Islet precursor cell (in vitro differentiated cells): ENCODE measurements at places on chromosomes 7 and 10.
A peak's percentile ranks its signal among the peaks of the same experiment; 100 is the strongest.

DNA sequence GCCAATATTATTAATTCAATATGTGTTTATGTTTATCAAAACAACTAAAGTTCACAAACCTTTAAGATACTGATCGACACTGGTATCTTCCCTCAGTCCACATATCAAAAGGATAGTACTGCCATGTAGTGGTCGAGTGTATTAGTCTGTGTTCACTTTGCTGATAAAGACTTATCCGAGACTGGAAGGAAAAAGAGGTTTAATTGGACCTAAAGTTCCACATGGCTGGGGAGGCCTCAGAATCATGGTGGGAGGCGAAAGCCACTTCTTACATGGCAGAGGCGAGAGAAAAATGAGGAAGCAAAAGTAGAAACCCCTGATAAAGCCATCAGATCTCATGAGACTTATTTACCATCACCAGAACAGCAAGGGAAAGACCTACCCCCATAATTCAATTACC, 325.4 kb upstream of the PHF14 start:
- no peak for DNase-seq

DNA sequence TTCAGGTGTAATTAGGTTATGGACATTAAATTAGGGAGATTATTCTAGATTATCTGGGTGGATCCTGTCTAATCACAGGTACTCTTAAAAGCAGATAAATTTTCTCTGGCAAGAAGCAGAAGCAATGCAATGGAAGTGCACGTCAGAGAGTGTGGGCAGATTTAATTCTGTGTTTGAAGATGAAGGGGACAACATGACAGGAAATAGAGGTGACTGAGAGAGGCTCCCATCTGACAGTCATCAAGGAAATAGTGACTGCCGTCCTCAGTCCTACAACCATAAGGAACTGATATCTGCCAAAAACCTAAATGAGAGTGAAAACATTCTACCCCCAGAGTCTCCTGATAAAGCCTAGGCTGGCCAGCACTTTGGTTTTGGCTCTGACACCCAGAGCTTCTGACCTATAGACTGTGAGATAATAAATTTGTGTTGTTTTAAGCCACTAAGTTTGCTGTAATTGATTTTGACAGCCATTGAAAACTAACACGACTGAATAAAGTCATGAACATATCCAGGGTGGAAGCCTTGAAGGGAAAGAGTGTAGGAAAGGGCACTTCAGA, 30.5 kb upstream of the DDX50 start:
- no peak for DNase-seq

DNA sequence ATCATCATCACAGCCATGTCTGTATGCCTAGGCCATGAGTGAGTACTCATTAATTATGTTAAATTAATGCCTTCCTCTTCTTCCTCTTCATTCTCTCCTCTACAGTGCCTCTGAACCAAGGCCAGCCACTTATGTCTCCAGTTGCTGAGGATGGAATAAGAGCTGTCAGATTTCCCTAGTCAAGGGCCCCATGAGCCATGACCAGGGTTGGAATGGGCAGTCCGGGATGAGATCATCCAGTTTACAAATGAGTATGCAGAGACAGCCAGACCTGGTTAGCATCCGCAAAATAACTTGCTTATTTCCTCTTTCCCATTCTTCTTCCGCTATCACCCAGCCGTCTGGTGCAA, 342.7 kb downstream of the GRID1 start:
- DNase-seq, result no peak

- DNase-seq, result no peak
These were observed 102.3 kb upstream of the ARHGAP21 start for GRCh38 chr10:24826009-24826408.

- no peak for DNase-seq
These were observed 591.5 kb downstream of the AUTS2 start for GRCh38 chr7:70189776-70190175.

GRCh38 chr7:158272509-158273137, 315.0 kb downstream of the PTPRN2 start:
- DNase-seq, result no peak

GRCh38 chr7:74230446-74231231, 20.8 kb downstream of the LAT2 start:
- no peak for DNase-seq

- no peak for DNase-seq
These were observed 393.6 kb downstream of the CNTNAP2 start for GRCh38 chr7:146510088-146510680.

GRCh38 chr7:152363798-152364197, 72.0 kb downstream of the KMT2C start:
- no peak for DNase-seq

DNA sequence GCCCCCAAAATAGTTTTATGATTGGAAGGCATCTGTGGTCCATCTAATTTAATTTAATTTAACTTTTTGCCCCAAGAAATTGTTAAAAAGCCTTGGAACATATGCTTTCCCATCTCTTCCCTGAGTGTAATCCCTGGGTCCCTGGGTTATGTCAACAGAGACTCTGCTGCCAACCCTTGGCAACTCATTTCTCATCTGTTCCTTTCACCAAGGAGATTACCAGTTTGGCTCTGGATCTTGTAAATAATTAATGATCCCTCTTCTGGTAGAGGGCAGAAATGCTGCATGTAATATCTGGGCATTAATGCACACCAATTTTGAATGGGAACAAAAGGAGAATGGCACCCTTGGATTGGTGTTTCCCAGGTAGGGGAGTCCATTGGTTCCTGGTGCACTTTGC, 514.2 kb downstream of the CCSER2 start:
- DNase-seq, result no peak

DNA sequence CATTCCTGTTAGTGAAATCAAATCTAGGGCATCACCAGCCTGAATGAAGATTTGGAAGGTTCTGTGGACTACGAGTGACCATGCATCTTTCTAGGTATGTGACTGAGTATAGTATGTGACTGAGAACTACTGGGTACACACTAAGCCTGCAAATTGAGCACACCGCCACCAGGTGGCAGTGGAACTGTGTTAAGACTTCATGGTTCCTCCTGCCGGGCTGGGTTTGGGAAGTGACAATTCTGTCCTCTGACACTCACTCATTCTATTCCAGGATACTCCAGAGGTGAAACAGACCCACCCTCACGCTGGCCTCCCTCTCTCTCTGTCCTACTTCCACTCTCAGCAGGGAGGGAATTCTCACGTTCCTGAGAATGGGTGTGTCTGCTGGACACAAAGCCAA, 84.0 kb upstream of the TMEM248 start:
- peak; percentile 79 for DNase-seq

DNA sequence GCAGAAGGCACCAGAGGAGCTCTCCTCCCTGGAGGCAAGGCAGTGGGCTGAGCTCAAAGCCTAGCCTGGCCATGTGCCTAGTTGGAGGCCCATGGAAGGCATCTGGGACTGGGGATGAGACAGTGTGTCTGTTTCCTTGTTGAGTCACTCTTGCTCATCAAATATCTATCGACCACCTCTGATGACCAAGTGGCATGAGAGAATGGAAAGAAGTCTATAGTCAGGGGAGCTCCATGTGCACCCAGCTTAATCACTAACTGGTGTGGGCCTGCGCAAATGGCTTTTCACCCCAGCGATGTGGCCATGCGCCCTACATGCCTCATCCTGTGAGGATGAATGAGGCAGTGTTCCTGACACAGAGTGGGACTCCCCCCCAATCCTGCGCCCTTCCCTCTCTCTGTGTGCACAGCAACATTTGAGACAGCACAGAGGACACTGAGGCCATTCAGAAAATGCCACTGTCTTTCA, 229.9 kb downstream of the RPS24 start:
- DNase-seq, result no peak

GRCh38 chr7:157441023-157441399, 104.2 kb downstream of the DNAJB6 start:
- DNase-seq, result no peak

- DNase-seq, result peak; percentile 80
These were observed 140.8 kb downstream of the ADAM12 start for GRCh38 chr10:126247446-126247975.

DNA sequence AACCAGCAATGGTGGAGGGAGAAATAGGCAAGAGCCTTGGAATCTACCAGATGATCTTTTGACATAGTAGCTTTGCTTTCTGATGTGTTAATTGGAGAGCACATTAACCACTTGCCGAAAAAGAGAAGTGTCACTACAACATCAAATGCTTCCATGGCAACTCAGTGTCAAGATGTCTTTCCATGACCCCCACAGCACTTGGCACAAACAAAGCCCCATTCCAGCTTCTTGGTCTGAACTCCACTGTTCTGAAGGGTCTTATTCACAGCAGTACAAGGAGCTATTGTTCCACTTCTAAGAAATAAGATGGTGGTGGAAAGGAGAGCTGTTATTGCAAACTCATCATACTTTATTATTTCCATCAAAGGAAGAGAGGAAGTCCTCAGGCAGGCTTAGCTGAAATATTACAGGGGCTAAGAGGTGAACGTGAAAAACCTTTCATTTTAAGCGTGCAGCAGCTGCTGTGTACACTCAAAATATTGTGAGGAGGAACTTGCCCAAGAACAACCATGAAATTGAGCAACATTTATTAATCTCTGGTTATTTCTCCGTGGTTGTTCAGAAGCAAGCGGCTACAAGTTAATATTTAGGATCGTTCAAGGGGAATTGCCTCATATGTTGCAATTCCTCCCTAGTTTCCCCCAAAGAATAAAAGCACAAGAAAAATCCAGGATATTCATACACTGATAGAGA, 354.8 kb upstream of the CELF2 start:
- no peak for DNase-seq

GRCh38 chr10:71402005-71402404, 5.3 kb downstream of the CDH23 start:
- no peak for DNase-seq

DNA sequence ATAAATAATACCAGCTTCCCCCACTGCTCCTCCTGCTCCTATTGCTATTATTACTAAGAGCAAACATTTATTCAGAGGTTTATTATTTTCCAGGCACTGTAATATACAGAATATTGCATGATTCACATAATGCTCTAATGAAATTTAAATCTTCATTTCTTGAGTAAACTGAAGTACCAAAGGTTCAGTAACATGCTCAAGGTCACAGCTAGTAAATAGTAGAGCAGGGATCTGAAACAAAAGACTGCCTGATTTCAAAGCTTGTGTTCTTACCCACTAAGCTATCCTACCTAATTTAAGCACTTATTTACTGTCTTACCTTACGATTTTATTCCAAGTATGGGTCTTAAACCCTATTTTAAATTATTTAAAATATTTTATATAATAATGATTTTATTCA, 126.2 kb downstream of the SNX13 start:
- no peak for DNase-seq

DNA sequence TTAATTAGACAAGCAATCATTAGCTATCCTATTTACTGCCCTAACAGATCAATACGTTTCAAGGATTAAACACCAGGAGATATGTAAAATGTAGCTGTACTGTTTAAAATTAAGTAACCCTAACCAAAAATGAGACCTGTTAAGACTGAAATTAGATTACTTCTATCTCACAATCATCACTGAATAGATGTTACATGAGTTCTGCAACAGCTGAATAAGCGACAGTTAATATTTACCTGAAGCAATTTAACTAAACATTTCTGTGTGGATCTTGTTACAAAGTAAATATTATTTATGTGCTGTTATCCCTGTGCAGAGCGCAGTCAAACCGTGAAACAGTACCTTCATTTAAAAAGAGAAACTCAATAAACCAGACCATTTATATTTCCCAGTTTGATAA, 122.5 kb downstream of the RELN start:
- DNase-seq, result no peak

DNA sequence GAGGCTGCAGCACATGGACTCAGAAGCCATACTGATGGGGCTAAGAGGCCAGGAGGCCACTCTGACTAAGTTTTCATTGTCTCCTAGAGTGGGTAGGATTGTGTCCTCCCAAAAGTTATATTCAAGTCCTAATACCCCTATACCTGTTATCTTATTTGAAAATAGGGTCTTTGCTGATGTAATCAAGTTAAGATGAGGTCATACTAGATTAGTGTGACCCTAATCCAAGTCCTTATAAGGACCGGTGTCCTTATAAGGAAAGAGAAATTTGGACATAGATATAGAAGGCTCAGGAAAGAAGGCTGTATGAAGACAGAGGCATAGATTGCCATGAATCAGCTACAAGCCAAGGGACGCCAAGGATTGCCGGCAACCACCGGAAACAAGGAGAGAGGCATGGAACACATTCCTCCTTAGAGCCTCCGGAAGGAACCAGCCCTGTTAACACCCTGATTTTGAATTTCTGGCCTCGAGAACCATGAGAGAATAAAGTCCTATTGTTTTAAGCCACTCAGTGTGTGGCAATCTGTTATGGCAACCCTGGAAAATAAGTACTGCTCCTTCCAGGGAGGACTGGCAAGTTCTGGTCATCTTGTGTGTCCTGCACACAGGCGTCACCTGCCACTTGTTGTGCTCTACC, 157.0 kb downstream of the EMX2 start:
- no peak for DNase-seq

GRCh38 chr10:24034571-24034970, 174.4 kb upstream of the KIAA1217 start:
- peak; percentile 68 for DNase-seq

GRCh38 chr10:121078672-121079102, 227.5 kb downstream of the WDR11 start:
- peak; percentile 94 for DNase-seq

- DNase-seq, result no peak
These were observed 136.6 kb upstream of the TARP start for GRCh38 chr7:38410056-38410455.

DNA sequence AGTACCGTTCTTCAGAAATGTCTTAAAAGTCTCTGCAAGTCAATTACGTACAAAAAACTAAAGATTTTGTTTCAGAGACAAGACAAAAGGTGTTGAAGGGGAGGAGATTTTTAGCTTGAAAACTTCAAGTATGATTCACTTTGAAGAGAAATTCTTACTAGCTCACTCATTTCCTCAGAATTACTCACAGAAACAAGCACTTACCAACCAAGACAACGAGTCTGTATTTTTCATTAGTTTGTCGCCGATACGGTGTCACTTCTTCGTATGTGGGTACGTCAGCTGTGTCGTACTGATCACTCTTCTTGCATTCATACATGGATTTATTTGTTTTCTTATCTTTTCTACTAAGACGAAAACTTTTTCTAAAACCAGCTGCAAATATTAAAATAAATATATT, 90.6 kb upstream of the ODAD2 start:
- DNase-seq, result no peak

GRCh38 chr10:86106616-86107015, 260.0 kb downstream of the GRID1 start:
- peak; percentile 14 for DNase-seq

DNA sequence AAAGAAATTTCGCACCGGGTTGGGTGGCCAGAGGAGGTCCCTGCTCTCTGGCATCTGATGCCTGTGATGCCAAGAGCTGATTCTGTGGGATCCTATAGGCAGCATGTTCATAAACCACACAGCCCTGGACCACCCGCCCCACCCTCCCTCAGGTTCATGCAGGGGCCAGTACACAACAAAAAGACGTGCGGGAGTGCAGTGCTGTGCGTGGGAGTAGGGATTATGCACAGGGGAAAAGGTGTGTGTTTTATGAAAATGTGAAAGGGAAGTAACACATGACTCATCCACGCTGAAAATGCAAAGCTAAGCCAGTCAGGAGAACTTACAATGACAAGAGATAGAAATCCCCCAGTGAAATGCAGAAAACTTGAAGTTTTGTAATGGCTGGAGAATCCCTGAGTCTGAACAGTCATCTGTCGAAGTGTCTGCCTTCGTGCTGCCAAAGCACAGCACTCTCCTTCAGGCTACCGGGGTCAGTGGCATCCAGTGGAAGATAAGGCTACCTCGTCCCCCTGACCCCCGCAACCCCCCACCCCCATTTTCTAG, 1.1 kb downstream of the KIAA1217 start:
- peak; percentile 78 for DNase-seq

- no peak for DNase-seq
These were observed 17.5 kb upstream of the ZNF862 start for GRCh38 chr7:149820622-149821190.

GRCh38 chr7:102891693-102892261, 21.0 kb upstream of the LRRC17 start:
- DNase-seq, result no peak
